ENCODE measurements at places on chromosomes 5 and 9. TPM values are rescaled to one million over a fixed set of nuclear protein-coding genes. Genes with fewer than 3 reads are reported as not detected.

GRCh38 chr9:6304232-6304631, 23.9 kb upstream of the TPD52L3 start:
- no peak overlapping the region for H3K27ac ChIP-seq
- DNase-seq, result no peak
- H3K4me3 ChIP-seq, result no peak overlapping the region
- no peaks in the 10 kb centered on the region for H3K36me3 ChIP-seq
- no peaks in the 10 kb centered on the region for H3K4me1 ChIP-seq

- no peaks in the 10 kb centered on the region for H3K27me3 ChIP-seq
- no peak overlapping the region for H3K4me3 ChIP-seq
- no peaks in the 10 kb centered on the region for H3K36me3 ChIP-seq
- DNase-seq, result no peak
- H3K4me1 ChIP-seq, result no peaks in the 10 kb centered on the region
- H3K27ac ChIP-seq, result no peak overlapping the region
Measured at GRCh38 chr9:79301085-79301484, 270.7 kb upstream of the TLE4 start.

DNA sequence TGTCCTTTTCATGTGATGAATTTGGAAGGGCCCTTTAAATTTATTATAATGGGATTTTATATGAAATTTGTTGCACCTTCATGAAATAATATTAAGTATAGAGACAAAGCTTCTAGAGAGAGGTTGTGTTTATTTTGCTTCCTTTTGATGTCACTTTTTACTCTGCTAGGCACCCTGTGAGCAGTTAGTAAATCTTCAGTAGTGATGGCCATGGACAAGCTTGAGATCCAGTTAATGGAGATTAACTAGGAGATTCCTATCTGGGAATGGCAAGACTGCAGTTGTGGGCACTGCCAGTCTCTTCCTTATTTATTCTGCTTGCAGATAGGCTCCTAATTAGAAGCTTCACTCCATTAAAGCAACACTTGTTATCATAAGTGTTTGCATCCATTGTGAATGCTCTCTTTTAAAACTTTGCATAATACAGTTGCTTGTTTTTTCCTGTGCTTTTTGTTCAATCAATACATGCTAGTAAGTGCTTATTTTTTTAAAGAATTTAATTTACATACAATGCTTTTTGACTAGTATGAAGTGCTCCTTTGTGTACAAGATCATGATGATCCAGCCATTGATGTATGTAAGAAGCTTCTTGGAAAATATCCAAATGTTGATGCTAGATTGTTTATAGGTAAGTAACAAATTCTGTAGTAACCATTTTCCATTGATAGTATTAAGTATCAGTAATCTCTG, 25.9 kb downstream of the UGCG start:
- peaks cover 30% of the 10 kb centered on the region for H3K36me3 ChIP-seq
- no peak overlapping the region for H3K27ac ChIP-seq
- H3K4me1 ChIP-seq, result peaks cover 25% of the 10 kb centered on the region
- no peaks in the 10 kb centered on the region for H3K27me3 ChIP-seq

- no peak overlapping the region for H3K27ac ChIP-seq
- peaks cover 9% of the 10 kb centered on the region for H3K27me3 ChIP-seq
- peaks cover 4% of the 10 kb centered on the region for H3K4me1 ChIP-seq
- H3K36me3 ChIP-seq, result no peaks in the 10 kb centered on the region
- no peak overlapping the region for H3K4me3 ChIP-seq
Measured at GRCh38 chr9:88892724-88893123, 98.5 kb upstream of the S1PR3 start.

DNA sequence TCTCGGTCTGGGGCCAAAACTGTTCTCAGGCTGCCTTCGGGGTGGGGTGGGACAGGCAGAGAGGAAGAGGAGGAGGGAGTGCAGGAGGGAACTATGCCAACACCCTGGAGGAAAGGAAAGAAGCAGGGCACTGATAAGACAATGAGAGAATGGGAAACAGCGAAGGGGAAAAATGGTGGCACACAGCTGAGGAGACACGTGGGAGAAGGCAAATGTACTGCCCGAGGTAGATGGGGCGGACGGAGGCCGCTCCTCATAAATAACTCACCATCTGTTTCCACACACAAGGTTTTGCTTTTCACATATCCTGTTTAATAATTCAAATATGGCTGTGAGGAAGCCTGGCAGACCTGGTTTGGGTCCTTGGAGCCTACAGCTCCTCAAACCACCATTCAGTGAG, 148.2 kb upstream of the LRRTM2 start:
- no peak overlapping the region for H3K4me3 ChIP-seq
- no peak for DNase-seq
- H3K4me1 ChIP-seq, result no peaks in the 10 kb centered on the region
- H3K36me3 ChIP-seq, result peaks cover 17% of the 10 kb centered on the region

GRCh38 chr5:27814983-27815382, 776.6 kb upstream of the CDH9 start:
- no peak for DNase-seq
- H3K4me1 ChIP-seq, result no peaks in the 10 kb centered on the region
- no peaks in the 10 kb centered on the region for H3K27me3 ChIP-seq
- no peaks in the 10 kb centered on the region for H3K36me3 ChIP-seq

GRCh38 chr9:103407260-103407659, 412.1 kb downstream of the CYLC2 start:
- H3K4me3 ChIP-seq, result no peak overlapping the region
- no peaks in the 10 kb centered on the region for H3K27me3 ChIP-seq
- no peaks in the 10 kb centered on the region for H3K36me3 ChIP-seq
- no peaks in the 10 kb centered on the region for H3K4me1 ChIP-seq
- no peak overlapping the region for H3K27ac ChIP-seq

DNA sequence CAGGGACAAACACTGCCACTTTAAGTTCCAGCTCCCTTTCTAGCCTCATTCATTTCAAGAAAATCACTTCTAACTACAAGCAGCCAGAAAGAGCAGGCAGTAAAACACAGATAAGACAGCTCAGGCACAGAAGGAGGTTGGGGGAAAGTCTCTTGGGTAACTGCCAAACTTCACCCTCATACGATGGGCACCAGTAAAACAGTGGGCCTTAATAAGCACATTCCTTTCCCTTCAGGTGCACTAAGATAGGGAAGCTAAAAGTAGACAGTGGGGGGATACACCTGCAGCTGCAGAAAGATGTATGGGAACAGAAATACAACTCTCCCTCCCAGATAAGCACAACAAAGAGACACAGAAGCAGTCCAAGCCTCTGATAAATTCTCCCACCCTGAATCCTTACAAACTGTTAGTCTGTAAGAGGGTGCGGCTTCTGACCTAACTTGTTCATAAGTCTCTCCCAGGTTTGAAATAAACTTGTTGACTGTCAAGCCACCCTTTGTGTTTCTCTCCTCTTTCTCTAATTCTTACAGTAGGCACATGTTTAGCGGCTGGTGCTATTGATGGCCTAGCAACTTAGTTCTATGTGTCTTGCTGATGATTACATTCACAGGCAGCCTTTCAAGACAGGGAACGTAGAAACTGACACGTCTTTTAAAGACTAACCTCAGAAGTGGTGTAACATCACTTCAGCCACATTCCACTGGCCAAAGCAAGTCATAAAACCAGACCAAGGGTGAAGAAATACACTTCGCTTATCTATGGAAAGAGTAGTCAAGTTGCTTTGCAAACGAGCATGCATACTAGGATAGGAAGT, 6.8 kb upstream of the CKS2 start:
- H3K27me3 ChIP-seq, result no peaks in the 10 kb centered on the region
- peaks cover 1% of the 10 kb centered on the region for H3K4me1 ChIP-seq
- H3K27ac ChIP-seq, result no peak overlapping the region
- no peaks in the 10 kb centered on the region for H3K36me3 ChIP-seq
- DNase-seq, result no peak

- H3K4me3 ChIP-seq, result no peak overlapping the region
- H3K27me3 ChIP-seq, result no peaks in the 10 kb centered on the region
- H3K36me3 ChIP-seq, result no peaks in the 10 kb centered on the region
- DNase-seq, result no peak
Measured at GRCh38 chr5:169175733-169176132, 125.2 kb downstream of the SLIT3 start.

- H3K4me1 ChIP-seq, result no peaks in the 10 kb centered on the region
- no peak overlapping the region for H3K27ac ChIP-seq
- DNase-seq, result no peak
- H3K4me3 ChIP-seq, result no peak overlapping the region
- H3K27me3 ChIP-seq, result no peaks in the 10 kb centered on the region
Measured at GRCh38 chr9:127682351-127683136, 24.2 kb upstream of the CFAP157 start.

GRCh38 chr9:7094052-7094451, 336.3 kb downstream of the KDM4C start:
- H3K4me1 ChIP-seq, result no peaks in the 10 kb centered on the region
- H3K27ac ChIP-seq, result no peak overlapping the region
- peaks cover 27% of the 10 kb centered on the region for H3K36me3 ChIP-seq
- DNase-seq, result no peak
- no peak overlapping the region for H3K4me3 ChIP-seq

GRCh38 chr5:81759632-81760005, 8.7 kb upstream of the SSBP2 start:
- no peaks in the 10 kb centered on the region for H3K36me3 ChIP-seq
- H3K4me3 ChIP-seq, result no peak overlapping the region
- peaks cover 6% of the 10 kb centered on the region for H3K4me1 ChIP-seq
- DNase-seq, result no peak
- H3K27ac ChIP-seq, result no peak overlapping the region

GRCh38 chr5:5558638-5559527, 136.4 kb downstream of the ICE1 start:
- no peaks in the 10 kb centered on the region for H3K27me3 ChIP-seq
- no peaks in the 10 kb centered on the region for H3K36me3 ChIP-seq
- no peak overlapping the region for H3K27ac ChIP-seq
- no peak overlapping the region for H3K4me3 ChIP-seq
- DNase-seq, result no peak

The CCDC180 gene
- total RNA-seq, result 6.6 TPM

The ELOVL7 gene
- total RNA-seq, result not detected

The SLIT3 gene
- not detected for total RNA-seq

The KIF24 gene
- total RNA-seq, result 0.14 TPM

The FAM221B gene
- total RNA-seq, result not detected

The RHOBTB3 gene
- total RNA-seq, result 4.3 TPM

The HOMER1 gene
- total RNA-seq, result 2.1 TPM

The GCNT1 gene
- total RNA-seq, result 0.53 TPM
